ENCODE measurements at places on chromosomes 2 and 18.
A peak's percentile ranks its signal among the peaks of the same experiment; 100 is the strongest.

DNA sequence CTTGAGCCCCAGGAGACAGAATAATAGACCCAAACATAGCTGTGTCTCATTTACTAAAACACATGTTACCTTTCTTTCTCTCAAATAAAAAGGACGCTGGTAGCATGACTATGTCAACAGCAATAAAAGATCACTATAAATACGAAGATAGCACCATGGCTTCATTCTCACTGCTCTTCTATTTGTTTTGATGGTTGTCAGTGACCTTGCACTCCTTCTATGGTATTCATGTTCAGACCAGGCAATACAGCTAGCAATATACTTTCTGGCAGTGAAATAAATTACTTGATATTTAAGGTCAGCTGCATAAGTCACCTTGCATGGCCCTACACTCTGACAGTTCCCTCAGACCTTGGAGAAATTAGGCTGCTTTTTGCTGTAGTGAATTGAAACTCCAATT lies 263.2 kb upstream of the CDH7 start:
- no peak for DNase-seq
- no peaks in the 10 kb centered on the region for H3K27me3 ChIP-seq
- no peak overlapping the region for H3K4me3 ChIP-seq
- no peaks in the 10 kb centered on the region for H3K4me1 ChIP-seq
- H3K36me3 ChIP-seq: no peaks in the 10 kb centered on the region

DNA sequence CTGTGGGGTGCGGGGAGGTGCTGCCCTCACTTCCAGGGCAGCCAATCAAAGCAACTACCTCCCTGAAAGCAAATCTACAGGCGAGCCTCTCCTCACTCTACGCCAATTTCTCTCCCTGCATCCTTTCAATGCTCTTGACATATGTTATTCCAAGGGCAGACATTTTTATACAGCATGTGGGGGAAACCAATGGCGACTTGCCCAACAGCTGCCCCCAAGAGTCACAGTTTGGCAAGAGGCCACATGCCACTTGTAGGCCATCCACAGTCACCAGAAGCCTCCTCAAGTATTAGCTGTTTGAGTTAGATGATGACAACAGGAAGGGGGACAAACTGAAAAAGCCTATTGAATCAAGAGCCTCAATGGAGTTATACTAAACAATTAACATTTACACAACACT lies 114.6 kb downstream of the MYO5B start:
- no peaks in the 10 kb centered on the region for H3K36me3 ChIP-seq
- H3K27ac ChIP-seq: no peak overlapping the region
- DNase-seq: no peak

DNA sequence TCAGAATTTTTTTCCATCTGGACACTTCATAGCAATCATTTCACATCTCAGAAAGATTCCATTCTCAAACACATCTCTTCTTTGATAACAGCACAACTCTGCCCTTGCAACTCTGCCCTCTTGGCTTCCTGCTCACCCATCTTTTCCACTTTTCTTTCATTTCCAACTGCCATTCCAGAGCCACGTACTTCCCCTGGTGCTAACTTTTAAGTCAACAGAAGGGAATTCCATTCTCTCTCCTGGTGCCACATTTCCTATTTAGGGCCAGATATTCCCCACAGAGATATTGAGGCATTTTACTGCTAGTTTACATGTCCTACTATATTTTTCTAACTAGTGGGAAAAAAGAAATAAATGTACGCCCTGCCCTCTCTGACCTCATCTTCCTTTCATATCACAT lies 590.2 kb downstream of the ARHGAP15 start:
- H3K36me3 ChIP-seq: peaks cover 2% of the 10 kb centered on the region
- no peaks in the 10 kb centered on the region for H3K27me3 ChIP-seq
- H3K27ac ChIP-seq: no peak overlapping the region
- DNase-seq: no peak
- H3K4me3 ChIP-seq: no peak overlapping the region
- H3K4me1 ChIP-seq: no peaks in the 10 kb centered on the region

DNA sequence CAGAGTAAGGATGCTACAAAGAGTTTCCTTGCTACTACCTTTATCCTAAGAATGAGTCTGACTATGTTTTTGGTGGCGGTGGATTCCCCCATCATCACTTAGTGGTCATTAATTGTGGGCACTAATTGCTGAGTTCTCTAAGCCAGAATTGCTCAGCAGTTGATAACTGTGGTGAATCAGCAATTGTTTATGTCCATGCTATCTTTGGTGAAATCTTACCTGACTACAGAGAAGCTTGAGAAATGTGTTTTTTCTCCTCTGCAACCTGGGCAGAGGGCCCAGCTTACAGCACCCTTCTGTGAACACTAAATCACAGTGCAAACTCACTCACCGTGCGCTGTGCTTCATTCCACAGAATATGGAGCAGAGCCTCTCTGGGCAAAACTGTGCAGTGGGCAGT lies 683.6 kb downstream of the CNTNAP5 start:
- H3K27me3 ChIP-seq: no peaks in the 10 kb centered on the region
- DNase-seq: no peak
- H3K4me3 ChIP-seq: no peak overlapping the region
- H3K27ac ChIP-seq: no peak overlapping the region

DNA sequence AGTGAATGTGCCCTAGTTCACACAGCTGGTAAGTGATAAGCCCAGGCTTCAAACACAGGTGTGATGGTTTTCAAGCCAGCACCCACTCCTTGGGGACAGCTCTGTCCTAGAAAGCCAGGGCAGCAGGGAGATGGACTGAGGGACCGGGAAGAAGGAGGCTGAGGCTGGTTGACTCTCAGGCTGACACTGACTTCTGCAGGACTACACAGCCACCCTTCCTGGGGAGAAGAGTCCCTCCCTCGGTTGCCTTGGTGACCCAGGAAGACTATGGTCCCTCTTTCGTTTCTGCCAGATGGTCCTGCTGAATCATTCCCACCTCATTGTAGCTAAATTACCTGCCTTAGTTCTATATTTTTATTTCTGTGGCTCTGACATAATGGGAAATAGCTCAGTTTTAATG lies 11.3 kb upstream of the FSHR start:
- no peak for DNase-seq
- H3K4me3 ChIP-seq: no peak overlapping the region
- no peak overlapping the region for H3K27ac ChIP-seq
- no peaks in the 10 kb centered on the region for H3K4me1 ChIP-seq

DNA sequence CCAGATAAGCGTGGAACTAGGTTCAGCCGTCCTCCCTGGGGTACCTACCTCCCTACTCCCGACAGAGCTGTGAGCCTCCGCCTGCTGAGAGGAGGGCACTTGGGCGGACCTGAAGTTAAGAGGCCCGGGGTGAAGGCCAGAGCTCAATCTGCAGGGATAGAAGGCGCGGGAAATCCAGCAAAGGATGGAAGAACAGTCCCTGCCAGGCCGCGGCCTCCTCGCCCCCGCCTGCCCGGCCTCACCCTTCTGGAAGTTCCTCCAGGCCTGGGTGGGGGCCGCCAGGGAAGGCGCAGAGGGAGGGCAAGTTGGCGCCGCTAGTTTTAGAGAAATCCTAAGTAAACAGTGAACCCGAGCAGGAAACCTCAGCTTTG lies 13.0 kb downstream of the EN1 start:
- peak; percentile 16 for DNase-seq
- no peaks in the 10 kb centered on the region for H3K27me3 ChIP-seq
- no peak overlapping the region for H3K27ac ChIP-seq
- no peaks in the 10 kb centered on the region for H3K36me3 ChIP-seq
- H3K4me1 ChIP-seq: peaks cover 16% of the 10 kb centered on the region

DNA sequence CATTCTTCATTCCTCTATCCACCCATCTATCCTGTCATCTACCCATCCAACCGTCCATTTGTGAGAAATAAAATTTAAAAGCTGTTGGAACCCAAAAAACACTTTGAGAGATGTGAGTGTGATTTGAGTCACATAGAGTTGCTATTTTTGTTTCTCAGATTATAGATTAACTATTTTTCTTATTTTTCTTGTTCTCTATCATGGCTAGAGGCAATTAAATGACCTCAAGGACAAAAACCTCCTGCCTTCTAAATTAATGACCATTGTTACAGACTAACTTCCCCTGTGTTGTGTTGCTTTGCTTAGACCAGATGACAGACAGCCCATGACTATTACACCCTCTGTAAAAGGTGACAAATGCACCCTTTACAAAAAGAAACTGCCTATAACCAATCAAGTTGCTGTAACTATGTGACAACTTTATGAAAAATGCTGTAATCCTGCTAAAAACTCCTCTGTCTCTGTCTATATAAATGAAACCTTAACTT lies 207.9 kb upstream of the CXCR4 start:
- H3K27ac ChIP-seq: no peak overlapping the region
- H3K4me3 ChIP-seq: no peak overlapping the region
- H3K27me3 ChIP-seq: no peaks in the 10 kb centered on the region
- no peaks in the 10 kb centered on the region for H3K36me3 ChIP-seq
- no peak for DNase-seq

DNA sequence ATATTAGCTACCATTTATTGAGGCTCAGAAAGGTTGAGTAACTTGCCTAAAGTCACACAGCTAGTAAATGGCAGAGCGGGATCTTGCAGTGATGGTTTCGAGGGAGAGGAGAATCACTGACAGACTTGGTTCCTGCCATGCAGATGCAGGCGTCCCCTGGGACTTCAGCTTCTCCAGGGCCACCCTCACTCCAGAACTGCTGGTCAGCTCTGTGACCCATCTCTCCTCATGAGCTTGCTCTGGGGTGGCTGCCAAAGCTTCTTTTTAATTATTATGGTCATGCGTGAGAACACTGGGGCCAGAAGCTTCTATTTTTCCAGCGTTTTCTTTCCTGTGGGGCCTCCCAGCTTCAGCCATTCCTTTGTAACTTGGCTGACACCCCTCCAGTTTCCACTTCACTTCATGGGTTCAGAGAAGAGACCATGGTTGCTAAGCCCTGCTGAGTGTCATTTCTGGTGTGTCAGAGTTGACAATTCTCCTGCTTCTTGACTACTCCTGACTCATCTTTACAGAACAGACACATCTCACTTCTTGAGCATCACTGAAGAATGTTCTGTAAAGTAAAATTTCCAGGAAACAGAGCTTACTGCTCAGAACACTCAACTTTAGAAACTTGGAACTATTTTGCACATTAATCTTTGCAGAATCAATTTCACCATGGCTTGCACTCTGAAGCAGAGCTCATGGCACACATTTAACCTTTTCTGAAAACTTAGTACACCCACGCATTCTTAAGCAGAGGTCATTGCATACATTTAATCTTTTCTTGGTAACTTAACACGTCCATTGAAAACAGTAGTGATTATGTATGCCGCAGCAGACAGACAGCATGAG lies 70.4 kb downstream of the IL1R2 start:
- DNase-seq: no peak
- H3K36me3 ChIP-seq: no peaks in the 10 kb centered on the region
- no peak overlapping the region for H3K4me3 ChIP-seq
- no peaks in the 10 kb centered on the region for H3K4me1 ChIP-seq

DNA sequence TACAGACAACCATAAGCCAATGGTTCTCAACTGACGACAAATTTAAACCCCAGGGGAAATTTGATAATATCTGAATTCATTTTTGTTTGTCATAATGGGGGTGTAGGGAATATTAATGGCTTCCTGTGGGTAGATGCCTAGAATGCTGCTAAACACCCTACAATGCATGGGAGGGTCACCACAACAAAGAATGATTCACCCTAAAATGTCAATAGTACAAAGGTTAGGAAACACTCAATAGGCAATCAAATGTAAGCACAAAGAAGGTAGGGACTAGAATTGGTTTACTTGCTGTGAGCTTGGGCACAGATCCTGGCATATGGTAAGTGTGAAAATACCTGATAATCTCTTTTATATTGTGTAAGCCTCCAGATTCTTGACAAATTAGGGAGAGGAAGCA lies 20.1 kb upstream of the FANCL start:
- H3K4me1 ChIP-seq: no peaks in the 10 kb centered on the region
- DNase-seq: no peak
- no peak overlapping the region for H3K27ac ChIP-seq

DNA sequence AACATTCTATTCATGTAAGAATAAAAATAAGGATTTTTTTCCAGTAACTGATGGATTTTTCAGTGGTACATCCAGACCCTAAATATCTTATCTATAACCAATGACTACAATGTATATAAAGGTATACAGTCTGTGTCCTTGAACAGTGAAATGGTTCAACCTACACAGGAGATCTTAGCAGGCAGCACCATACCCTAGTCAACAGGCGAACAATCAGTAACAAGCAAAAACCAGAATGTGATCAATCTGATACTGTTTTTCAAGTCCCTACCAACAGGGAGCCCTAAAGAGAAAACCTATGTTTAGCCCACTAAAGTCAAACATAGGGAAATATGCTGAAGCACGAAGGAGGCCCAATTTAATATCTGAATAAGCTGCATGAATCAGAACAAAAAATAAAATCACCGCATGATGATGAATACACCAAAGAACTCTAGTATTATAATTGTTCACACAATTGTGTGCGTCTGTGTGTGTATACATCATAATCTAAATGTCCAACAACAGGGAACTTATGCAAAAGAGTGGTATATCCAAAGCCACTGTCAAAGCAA lies 26.0 kb downstream of the PTPN2 start:
- no peaks in the 10 kb centered on the region for H3K27me3 ChIP-seq
- peaks cover 4% of the 10 kb centered on the region for H3K36me3 ChIP-seq
- H3K27ac ChIP-seq: no peak overlapping the region
- H3K4me1 ChIP-seq: peaks cover 34% of the 10 kb centered on the region
- no peak overlapping the region for H3K4me3 ChIP-seq

DNA sequence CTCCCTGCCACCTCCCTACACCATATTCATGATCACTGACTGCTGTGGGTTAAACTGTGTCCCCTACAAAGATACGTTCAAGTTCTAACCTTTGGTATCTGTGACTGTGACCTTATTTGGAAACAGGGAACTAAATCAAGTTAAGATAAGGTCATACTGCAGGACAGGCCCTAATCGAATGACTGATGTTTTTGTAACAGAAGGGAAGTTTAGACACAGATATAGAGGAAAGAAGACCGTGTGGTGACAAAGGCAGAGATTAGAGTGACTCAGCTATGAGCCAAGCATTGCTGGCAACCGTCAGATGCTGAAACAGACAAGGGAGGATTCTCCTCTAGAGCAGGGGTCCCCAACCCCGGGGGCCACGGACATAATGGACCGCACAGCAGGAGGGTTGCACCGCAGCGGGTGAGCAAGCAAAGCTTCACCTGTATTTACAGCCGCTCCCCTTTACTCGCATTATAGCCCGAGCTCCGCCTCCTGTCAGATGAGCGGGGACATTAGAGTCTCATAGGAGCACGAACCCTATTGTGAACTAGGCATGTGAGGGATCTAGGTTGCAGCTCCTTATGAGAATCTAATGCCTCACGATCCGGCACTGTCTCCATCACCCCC lies 28.9 kb upstream of the RNF152 start:
- H3K4me3 ChIP-seq: no peak overlapping the region
- H3K4me1 ChIP-seq: no peaks in the 10 kb centered on the region
- H3K27me3 ChIP-seq: peaks cover 2% of the 10 kb centered on the region
- DNase-seq: no peak

GRCh38 chr18:10805587-10806118 lies 279.8 kb downstream of the NAPG start:
- no peak overlapping the region for H3K27ac ChIP-seq
- no peaks in the 10 kb centered on the region for H3K4me1 ChIP-seq
- no peaks in the 10 kb centered on the region for H3K36me3 ChIP-seq
- H3K4me3 ChIP-seq: no peak overlapping the region
